CD14-positive monocyte (primary cell): ENCODE measurements at places on chromosomes 1 and 21. TPM values are rescaled to one million over a fixed set of nuclear protein-coding genes. Genes with fewer than 3 reads are reported as not detected.

The AGBL4 gene
- not detected for polyA plus RNA-seq

The LCE3D gene
- not detected for polyA plus RNA-seq

The CFHR2 gene
- polyA plus RNA-seq = not detected in 2 replicates

The CLDN19 gene
- not detected for polyA plus RNA-seq

The FCRL2 gene
- polyA plus RNA-seq = 0.17 and 0.65 TPM in 2 replicates

The NTMT2 gene
- polyA plus RNA-seq = not detected

The DCST2 gene
- polyA plus RNA-seq = not detected

The DYNLT5 gene
- polyA plus RNA-seq = 0.54 TPM

The CLDN17 gene
- not detected for polyA plus RNA-seq

The MX2 gene
- 43.1 TPM for polyA plus RNA-seq

The RGS1 gene
- polyA plus RNA-seq = 17.7 TPM

The ICOSLG gene
- 6.6 and 9.0 TPM in 2 replicates for polyA plus RNA-seq

The TTC22 gene
- not detected in 2 replicates for polyA plus RNA-seq

The C1orf87 gene
- not detected in 2 replicates for polyA plus RNA-seq

The NUDT4B gene
- 8.4 TPM for polyA plus RNA-seq

The CDK18 gene
- 0.66 TPM for polyA plus RNA-seq

The PITHD1 gene
- 29.9 TPM for polyA plus RNA-seq

The TCHH gene
- not detected for polyA plus RNA-seq

The POU3F1 gene
- not detected for polyA plus RNA-seq

The NCF2 gene
- polyA plus RNA-seq = 394 and 509 TPM in 2 replicates

The RWDD3 gene
- 18.1 TPM for polyA plus RNA-seq

The CFAP410 gene
- 14.8 TPM for polyA plus RNA-seq

The UTS2 gene
- polyA plus RNA-seq = not detected

The HEYL gene
- polyA plus RNA-seq = 0.04 TPM

The AQP10 gene
- polyA plus RNA-seq = 0.09 TPM

The IL20 gene
- polyA plus RNA-seq = not detected in 2 replicates

The TRIM67 gene
- not detected in 2 replicates for polyA plus RNA-seq

The CD247 gene
- 1.8 TPM for polyA plus RNA-seq

The CDC7 gene
- 1.5 TPM for polyA plus RNA-seq

The PRAMEF8 gene
- not detected for polyA plus RNA-seq

The PTGFRN gene
- polyA plus RNA-seq = 1.5 TPM

The CD160 gene
- 1.4 TPM for polyA plus RNA-seq

The GLIS1 gene
- polyA plus RNA-seq = not detected

The VCAM1 gene
- not detected for polyA plus RNA-seq

The FAM167B gene
- polyA plus RNA-seq = 0.13 TPM in 1 of 2 replicates, not detected in the other

The GBP4 gene
- 13.0 TPM for polyA plus RNA-seq

The TSPAN1 gene
- not detected in 2 replicates for polyA plus RNA-seq

The OPTC gene
- not detected in 2 replicates for polyA plus RNA-seq

The LRRC38 gene
- not detected for polyA plus RNA-seq

The KRTAP26-1 gene
- not detected for polyA plus RNA-seq

The CD48 gene
- polyA plus RNA-seq = 456 and 688 TPM in 2 replicates

The PRELP gene
- polyA plus RNA-seq = not detected
